Osteocyte (in vitro differentiated cells): ENCODE measurements at places on chromosomes 4 and X.

DNA sequence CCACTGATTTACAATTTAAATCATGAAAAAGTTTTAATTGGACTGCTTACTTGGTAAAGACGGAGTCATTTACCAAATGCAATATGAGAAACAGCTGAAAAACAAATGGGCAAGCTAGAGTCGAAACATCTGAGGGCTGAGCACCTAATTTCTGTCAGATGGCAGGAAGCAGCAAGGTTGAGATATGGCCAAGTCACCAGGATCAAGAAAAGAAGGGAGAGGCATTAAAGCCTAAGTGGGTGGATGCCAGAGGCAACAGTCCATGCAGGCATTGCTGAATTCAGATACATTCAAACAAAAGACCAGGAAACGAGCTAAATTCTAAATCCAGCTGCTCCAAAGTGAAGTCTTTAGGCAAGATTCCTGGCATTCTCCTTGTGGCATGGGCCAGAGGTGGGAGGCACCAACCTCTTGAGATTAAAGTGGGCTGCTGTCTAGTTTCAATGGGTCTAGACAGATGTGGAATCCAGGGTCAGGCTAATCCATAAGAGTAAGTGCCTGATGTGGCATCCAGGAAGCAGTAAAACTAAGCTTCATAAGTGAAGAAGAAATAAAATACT is 8.0 kb upstream of the ARSJ start:
- DNase-seq: no peak

DNA sequence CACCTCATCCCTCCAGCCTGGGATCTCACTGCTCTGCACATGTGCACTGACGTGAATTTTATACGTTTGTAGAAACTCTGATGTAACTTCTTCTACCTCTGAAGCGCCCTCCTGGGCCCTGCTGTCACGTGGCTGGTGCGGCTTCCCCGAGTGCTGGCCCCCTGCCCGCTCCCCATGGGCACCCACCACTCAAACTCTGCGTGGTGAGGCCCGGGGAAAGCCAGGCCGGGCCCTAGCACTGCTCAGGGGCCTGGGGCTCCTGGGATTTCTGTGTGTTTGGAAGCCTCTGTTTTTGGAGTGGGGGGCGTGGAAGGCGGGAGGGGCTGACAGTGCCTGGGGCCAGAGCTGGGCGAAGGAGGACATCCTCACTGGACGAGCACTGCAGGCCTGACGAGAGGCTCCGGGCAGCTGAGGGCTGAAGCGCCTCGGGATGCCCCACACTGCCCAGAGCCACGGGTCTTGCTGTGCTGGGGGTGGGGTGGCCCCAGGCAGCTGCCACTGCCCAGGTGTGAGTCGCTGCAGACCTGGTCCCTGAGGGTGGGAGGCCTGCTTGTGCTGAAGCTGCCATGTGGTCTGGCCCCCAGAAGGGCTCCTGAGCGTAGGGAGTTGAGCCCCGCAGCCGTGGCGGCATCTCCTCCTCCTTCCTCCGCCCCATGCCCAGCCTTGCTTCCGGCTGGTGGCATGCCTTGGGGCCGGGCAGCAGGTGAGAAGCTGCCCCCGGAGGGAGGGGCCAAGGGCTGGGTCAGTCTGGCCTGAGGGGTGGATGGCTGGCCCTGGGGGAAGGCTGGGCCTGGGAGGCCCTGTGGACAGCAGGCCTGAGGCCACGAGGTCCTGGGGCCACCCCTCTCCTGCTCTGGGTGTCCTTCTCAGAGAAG is 7.7 kb downstream of the NAT8L start:
- DNase-seq: no peak

- no peak for DNase-seq
Observed at GRCh38 chrX:107506596-107507031, 57.2 kb downstream of the FRMPD3 start.

GRCh38 chrX:18927558-18927957 is 56.4 kb downstream of the PHKA2 start:
- no peak for DNase-seq

- no peak for DNase-seq
Observed at GRCh38 chr4:36278789-36279188, 2.6 kb upstream of the DTHD1 start.

- no peak for DNase-seq
Observed at GRCh38 chr4:85776096-85776495, 301.1 kb downstream of the ARHGAP24 start.

GRCh38 chr4:88104902-88105610 is 53.4 kb downstream of the ABCG2 start:
- no peak for DNase-seq

DNA sequence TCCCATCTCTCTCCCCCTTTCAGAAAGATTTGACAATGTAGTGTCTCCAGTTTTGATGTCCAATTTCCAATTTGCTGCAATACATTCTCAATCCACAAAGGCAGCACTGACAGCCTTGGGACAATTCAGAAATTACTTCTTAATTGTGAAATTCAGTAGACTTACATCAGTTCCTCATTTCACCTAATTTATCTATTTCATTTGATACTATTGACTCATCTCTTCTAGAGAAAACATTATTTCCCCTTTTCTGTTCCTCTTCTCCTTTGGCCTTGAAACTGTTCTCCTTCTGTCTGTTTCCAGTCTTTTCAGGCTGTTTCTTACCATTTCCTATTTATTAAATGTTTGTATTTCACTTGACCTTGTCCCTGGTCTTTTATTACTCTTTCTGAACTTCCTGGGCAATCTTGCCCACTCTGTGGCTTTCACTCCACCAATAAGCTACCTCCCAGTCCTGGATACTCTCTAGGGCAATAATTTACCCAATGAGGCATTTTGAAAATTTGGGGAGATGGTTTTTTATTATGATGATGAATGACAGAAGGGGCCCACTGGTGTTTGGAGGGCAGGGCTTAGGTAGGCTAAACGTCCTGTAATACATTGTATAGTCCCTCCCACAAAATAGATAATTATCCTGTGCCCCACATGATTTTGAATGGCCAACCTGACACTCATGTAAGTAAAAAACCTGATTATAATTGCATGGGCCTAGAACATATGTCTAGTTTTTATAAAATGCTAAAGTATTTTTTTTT is 498.0 kb upstream of the BOD1L1 start:
- DNase-seq: no peak

DNA sequence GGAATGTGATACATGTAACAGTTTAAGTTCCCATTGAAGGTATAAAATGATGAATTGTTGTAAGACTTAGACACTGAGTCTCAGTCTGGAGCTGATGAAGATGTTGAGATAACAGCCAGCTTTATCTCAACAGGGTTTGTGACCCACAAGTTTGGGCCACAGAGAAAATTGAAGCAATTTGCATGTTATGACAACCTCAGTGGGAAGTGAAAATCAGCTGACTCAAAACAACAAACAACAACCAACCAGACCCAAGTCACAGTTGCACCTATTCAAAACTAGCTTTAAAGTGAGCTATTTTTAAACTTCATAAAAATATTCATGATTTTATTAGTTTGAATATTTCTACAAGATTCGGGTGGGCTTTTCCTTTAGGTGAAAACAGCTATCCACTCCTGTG is 8.0 kb downstream of the SFRP2 start:
- DNase-seq: no peak

DNA sequence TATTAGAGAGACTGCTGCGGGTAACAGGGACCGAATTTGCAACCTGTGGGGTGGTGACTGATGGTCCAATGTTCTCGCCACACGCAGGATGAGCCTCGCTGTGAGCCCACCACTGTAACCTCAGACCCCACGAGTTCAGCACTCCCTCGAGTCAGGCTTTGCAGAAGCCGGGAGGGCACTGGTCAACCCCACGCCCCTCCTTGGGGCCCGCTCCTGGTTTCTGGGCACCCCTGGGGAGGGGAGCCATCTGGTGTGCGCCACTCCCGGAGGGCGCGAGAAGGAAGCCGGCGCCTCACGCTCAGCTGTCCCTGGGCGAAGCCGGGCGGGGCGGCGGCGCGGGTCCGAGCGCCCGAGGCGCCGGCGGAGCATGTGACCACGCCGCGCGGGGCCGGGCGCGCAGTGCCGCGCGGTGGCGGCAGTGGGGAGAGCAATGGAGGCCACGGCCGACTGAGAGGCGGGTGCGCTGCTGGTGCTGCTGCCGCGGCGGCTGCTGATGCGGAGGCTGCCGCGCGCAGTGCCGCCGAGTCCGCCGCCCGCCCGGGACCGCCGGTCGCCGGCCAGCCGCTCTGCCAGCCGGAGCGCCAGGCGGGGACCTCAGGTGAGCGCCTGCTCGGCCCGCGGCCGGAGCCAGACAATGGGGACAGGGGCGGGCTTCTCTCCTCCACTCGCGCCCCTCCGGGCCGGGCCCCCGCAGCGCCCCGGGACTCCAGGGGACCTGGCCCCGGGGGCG is 100.1 kb downstream of the CEP135 start:
- DNase-seq: peak; percentile 90

- no peak for DNase-seq
Observed at GRCh38 chr4:48130100-48130499, 4.0 kb downstream of the TXK start.

DNA sequence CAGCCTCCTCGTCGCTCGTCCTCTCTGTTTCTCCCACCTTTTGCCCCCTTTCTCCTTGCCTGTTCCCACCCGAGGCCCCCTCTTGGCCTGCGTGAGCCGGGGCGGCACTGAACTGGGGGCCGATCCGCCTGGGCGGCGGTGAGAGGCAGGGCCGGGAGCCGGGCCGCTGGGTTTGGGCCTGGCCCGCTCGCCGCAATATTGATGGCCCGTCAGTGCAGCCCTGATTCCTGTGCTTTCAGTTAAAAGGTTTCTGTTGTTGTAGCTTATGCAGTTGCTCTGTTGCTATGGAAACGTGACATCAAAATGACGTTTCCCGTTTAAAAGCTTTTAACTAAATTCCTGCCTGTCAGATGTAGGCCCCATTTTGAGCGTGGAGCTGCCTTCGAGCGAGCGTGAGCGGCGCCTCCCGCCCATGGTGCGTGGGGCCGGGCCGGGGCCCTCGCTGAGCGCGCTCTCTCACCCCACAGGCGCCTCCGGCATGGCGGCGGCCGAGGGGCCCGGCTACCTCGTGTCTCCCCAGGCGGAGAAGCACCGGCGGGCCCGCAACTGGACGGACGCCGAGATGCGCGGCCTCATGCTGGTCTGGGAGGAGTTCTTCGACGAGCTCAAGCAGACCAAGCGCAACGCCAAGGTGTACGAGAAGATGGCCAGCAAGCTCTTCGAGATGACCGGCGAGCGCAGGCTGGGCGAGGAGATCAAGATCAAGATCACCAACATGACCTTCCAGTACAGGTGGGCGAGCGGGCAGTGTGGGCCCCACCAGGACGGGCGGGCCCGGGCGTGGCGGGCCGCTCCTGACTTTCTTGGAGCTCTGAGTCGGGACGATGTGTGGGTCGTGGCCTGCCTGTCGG is at the start of gene MSANTD1:
Gene MSANTD1, plus strand, starts transcription at position 349 of the 851 bp plus-strand sequence. Its CDS starts 64 bp downstream, at position 413.
- DNase-seq: no peak

- DNase-seq: no peak
Observed at GRCh38 chr4:84099599-84099998, 399.5 kb downstream of the NKX6-1 start.

GRCh38 chrX:40168480-40169011 is 70.8 kb upstream of the BCOR start:
- DNase-seq: no peak

DNA sequence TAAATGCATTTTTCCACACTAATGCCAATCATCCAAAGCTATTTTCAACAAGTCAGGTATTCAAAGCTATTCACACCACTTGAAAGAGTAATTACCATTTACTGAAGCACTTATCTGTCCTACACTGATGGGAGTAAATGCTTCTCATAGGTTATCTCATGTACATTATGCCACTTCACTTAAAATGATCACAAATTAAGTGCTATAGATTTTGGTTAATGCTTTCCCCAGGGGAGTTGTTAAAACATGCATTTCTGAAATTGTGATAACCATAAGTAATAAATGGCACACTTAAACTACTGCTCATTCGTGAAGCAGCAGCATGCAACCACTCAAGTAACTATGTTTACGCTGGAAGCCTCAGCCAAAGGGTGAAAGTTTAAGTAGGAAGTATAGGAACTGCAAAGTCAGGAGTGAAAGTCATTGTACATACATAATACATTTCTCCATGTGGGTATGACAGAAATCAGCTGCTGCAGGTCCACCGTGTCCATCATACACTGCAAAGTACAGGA is 6.6 kb downstream of the PPM1K start:
- DNase-seq: no peak

DNA sequence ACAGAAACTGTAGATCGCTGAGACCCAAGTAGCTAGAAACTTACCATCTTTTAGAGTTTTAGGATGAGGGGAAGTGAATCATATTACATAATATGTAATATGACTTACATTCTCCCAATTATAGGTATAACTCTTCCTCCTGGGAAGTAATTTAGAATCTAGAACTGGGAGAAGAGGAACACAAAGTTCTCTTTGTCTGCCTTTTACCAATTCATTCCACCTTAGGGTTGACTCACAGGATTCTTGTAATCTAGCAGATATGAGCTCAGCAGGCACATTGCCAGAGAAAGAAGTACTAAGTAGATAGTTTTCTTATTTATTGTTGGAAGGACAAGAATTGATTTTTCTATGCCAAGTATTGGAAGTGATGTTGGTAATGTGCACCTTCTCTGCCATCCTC is 58.0 kb upstream of the CCSER1 start:
- DNase-seq: no peak

DNA sequence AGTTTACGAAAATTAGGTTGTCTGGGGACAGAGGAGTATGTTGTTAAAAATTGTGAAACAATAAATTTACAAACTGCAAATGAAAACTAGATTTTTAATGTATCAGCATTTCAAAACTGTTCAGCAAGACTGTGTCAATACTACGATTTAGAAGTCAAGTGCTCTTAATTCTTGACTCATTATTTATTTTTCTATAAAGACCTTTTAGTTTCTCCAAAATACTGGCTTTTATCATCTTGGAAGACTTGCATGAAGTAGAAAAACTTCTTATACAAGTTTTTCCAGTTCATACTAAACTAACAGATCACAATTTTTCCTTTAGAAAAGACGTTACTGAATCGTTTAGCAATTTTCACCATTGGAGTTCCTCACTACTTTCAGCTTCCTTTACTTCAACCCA is 231.4 kb downstream of the PPP3CA start:
- no peak for DNase-seq

- DNase-seq: no peak
Observed at GRCh38 chr4:107683873-107684272, 36.2 kb downstream of the PAPSS1 start.

- no peak for DNase-seq
Observed at GRCh38 chr4:32318926-32319325, 1598.8 kb downstream of the PCDH7 start.

GRCh38 chr4:17797808-17798207 is 12.7 kb downstream of the DCAF16 start:
- DNase-seq: no peak

- DNase-seq: no peak
Observed at GRCh38 chr4:84568496-84568895, 14.4 kb upstream of the CDS1 start.

- no peak for DNase-seq
Observed at GRCh38 chr4:5217421-5217820, 166.1 kb downstream of the STK32B start.

DNA sequence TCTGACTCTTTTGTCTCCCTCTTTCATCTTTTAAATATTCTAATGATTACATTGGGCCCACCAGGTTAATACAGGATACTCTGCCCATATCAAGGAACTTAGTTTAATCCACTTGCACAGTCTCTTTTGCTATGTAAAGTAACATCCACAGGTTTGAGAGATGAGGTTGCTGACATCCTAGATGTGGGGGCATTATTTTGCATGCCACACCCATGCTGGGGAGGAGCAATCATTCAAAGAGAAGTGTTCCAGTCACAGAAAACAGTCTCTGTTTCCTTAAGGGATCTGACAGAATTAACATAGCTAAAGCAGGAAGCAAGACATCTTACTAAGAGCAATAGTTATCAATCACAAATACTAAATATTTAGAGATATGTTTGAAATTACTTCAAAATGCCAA is 11.5 kb upstream of the TRAM1L1 start:
- DNase-seq: no peak
